Sciatic nerve (tissue), 2 donors: ENCODE measurements at places on chromosomes 4 and X. TPM values are rescaled to one million over a fixed set of nuclear protein-coding genes. Genes with fewer than 3 reads are reported as not detected.

DNA sequence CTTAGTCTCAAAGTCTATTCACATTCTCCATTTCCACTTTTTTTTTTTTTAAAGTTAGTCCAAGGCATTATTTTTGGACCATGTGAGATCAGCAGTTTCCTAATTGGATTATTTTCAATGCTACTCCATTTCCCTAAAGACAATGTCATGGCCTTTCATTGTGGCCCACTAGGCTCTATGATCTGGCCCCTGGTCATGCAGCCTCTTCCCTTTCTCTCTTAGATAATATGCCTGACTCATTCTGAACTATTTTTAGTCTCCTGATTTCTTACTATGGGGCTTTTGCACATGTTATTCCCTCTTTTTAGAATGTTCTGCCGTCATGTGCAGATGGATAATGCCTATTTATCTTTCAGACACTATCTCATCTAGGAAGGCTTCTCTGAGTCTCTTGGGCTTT lies 157.3 kb downstream of the TMA16 start:
- no peak for DNase-seq

RS1 gene
- total RNA-seq, result not detected

BEX1 gene
- total RNA-seq, result 1.7 TPM

- DNase-seq, result no peak
Observed at GRCh38 chr4:83569987-83570386, 34.1 kb downstream of the GPAT3 start.

DNA sequence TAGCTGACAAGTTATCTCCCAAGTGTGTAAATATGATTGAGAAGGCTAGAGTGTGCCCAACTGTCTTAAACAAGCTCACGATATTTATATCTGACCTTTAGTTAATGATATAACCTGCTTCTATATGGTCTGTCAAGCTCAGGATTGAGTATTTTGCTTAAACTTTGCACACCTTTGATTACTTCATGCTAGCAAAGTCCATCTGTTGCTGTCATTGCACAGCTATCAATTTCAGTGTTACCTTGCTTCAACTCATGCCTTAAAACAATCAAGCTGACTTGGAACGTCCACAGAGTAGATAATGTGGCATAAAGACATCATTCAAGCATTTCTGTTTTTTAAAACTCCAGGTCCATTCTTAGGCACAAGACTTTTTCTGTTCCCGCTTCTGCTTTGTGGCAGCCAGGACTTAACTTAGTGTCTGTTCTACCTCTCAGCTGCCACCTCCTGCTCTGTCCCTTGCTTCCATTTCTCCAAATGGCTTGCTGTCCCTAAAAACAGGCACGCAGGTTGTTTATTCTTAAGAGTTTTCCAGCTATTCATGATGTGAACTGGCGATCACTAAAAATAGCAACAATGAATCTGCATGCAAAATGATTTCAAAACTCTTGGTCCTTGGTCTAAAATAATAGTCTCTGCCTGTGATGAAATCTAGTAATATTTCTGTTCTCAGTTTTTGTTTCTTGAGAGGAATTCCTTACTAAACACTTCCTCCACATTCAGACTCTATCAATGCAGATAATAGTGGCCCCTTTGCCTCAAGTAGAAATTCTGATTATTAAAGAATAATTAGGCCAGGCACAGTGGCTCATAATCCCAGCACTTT lies 16.3 kb upstream of the NEIL3 start:
- DNase-seq, result no peak

DNA sequence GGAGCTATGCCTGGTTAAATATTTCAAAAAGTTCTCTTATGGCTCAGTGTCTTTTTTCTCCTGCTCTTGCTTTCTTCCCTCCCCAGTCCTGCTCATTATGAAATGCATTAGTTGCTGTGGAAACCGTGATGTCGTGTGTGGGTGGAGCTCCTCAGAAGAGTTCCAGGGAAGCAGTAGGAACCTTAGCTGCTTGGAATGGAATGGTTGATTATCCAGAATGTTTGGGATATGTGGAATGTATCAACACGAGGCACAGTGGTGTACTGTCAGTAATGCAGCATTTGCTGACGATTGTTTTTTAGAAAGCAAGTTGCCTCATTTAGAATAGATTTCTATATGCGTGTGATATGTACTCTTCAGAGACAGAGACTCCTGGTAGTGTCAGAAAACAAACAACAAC lies 333.2 kb downstream of the ARHGAP10 start:
- no peak for DNase-seq

GRCh38 chr4:51835855-51836254 lies 7.1 kb upstream of the DCUN1D4 start:
- DNase-seq, result no peak

GRCh38 chr4:105470766-105471165 lies 3.1 kb downstream of the PPA2 start:
- no peak for DNase-seq

DNA sequence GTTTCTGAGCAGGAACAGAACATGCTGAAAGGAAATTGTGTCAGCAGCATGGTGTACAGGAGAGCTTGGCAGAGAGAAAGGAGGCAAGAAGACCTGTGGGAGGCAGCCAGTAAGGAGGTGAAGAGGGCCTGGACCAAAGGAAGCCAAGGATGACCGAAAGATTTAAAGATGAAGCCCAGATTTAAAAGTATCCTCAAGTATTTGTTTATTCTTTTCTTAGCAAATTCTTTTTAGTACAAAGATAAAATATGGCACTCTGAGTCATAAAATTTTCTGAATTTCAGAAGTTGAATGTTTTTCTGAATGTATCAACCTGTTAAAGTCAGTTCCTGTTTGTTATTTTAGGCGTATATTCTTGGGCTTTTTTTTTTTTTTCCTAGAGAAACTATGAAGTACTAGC lies 3.5 kb downstream of the PKD2 start:
- DNase-seq, result no peak

KCND1 gene
- 2.5 TPM for total RNA-seq

TBC1D9 gene
- 27.2 TPM for total RNA-seq

DNA sequence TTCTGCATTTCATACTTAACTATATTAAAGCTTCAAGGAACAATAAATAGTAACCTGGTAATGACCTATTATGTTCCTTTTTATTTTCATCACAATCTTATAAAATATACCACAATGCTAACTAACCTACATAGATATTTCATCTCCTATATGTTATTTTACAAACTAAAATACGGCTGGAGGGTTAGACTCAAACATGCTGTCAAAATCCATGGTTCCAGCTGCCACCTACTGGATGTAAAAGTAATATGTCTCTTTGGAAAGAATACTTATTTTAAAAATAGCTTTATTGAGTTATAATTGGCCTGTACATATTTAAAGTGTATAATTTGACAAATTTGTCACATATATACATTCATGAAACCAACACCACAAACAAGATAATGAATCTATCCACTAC lies 15.0 kb downstream of the RGN start:
- no peak for DNase-seq

PPM1K gene
- 78.9 TPM for total RNA-seq

DNA sequence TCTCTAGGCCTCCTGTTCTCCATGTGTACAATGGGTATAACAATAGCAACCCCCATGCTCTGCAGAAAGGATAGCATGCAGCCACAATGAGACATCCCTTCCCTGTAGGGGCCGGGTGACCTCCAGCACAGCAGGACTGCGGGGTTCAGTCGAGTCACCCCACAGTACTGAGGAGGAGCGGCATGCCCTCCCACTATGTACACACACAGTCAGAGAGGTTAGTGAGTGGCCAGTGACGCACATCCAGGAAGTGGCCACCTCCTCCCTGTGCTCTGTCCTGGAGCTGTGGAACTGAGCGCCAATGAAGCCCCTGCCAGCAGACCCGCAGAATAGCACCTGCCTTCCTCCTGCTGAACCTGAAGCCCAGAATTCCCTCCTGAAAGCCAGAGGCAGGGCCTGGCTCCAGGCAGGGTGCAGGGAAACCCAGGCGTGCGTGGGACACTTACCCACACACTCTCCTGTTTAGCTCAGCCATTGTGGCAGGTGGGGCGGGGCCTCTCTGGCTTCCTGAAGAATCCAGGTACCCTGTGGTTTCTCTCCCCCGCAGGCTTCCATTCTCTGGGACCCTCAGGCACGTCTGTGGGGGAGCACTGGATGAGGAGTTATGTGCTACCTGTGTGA lies 50.0 kb downstream of the WFS1 start:
- DNase-seq, result no peak

CFAP299 gene
- total RNA-seq, result 0.22 TPM

DNA sequence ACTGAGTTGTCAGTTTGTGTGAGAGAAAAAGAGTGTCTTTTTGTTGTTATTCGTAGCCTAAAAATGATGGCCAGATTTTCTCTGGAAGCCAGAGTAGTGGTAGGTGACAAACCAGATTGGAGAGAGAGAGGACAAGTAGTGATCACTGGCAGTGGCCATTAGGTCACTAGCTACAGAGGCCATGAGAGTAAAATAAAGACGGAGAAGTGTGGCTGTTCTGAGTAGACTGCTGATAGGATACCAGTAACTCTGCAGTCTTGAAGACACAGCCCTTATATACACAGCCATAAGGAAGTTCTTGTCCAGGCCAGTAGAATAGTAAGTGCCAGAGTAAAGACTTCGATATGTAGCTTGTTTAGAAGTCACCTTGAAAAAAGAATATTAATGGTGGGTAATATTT lies 7.7 kb downstream of the SLC30A9 start:
- DNase-seq, result no peak

- no peak for DNase-seq
Observed at GRCh38 chr4:95318483-95318882, 230.3 kb downstream of the UNC5C start.

PCYT1B gene
- total RNA-seq, result 6.0 TPM

DNA sequence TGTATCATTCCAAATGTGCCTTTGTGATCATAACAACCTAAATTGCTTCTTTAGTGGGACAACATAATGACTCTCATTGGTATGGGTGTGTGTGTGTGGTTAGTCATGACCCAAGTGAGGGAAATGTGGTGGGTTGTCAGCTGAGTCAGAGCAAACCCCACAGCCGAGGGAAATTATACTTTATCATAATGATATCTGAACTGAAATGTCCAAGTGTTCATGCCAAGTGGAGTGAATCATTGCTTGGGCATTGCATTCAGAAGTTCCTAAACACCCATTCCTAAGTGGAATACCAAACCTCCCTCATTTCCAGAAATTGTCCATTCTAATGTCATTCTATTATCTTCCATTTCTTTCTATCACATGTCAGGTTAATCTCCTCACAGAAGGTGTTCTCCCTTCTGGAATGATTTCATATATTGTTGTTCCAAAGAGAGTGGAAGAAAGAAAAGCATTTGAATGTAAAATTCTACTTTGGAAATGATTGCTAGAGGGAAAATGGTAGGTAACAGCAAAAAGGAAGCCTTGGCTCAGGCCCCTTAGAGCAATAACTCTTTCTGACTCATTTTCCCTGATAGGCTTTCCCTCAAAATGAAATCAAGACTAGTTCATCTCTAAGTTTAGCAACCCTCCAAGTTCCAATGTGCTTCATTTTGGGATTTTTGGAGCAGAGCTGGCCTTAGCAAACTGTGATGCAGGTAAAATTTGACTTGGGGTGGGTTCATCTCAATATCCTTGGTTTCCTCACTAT lies 230.7 kb upstream of the KCNIP4 start:
- no peak for DNase-seq

CHIC1 gene
- 12.5 TPM for total RNA-seq

DNA sequence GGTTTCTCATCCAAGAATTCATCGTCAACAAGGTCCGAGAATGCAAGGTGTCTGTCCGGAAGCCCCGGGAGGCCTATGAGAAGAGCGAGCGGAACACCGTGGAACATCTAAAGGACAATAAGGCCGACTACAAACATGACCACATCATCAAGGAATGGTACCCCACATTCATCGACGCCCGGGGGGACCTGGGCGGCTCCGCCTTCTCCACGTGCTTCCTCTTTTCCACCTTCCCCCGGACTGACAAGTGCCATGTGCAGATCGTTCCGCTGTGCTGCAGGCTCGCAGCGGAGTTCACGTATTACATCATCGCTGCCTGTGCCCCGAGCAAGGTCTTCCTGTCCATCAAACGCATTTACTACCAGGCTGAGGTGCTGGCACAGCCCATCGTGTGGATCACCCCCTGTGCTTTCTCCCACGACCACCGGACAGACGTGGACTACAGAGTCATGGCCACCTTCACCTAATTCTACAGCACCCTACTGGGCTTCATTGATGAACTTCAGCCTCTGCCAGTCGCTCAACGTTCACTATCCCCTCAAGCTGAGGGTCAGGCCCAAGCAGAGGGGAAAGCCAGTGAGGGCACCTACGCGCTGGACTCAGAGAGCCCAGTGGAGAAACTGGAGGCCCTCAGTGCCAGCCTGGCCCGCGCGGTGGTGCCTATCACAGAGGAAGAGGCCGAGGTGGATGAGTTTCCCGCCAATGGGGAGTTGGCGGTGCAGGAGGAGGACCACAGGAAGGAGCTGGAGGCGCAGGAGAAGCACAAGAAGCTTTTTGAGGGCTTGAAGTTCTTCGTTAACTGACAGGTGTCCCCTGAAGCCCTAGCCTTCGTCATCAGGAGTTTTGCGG lies 125.9 kb upstream of the PABPC4L start:
- no peak for DNase-seq

- no peak for DNase-seq
Observed at GRCh38 chrX:133183806-133184205, 34.3 kb downstream of the TFDP3 start.

- DNase-seq, result no peak
Observed at GRCh38 chr4:65420036-65420435, 250.3 kb downstream of the EPHA5 start.

ENPEP gene
- 17.6 TPM for total RNA-seq

GRCh38 chrX:65837875-65838549 lies 170.6 kb downstream of the MSN start:
- no peak for DNase-seq

DNA sequence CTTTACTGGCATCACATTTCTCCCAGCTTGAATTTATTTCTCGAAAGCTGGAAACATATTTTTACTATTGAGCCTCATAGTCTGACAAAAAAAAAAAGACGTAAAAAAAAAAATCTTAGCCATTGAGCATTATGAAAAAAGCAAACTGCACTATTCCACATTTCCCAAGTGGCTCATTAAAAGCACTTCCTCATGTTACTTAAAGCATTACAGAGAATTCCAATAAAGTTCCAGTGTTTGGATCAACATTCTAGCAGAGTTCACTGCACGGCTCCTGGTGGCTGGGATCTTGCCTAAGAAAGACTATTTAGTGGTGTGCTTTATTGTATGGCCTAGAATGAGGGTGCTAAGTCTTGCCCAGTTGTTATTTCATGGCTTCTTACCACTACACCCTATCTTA lies 476.2 kb downstream of the PPARGC1A start:
- no peak for DNase-seq

VCX gene
- total RNA-seq, result not detected

ADH7 gene
- not detected for total RNA-seq
